ENCODE measurements at places on chromosomes 3 and 15.

GRCh38 chr3:40173227-40173721 is 136.2 kb upstream of the EIF1B start:
- no peak for DNase-seq

GRCh38 chr3:27216955-27217552 is 152.1 kb downstream of the NEK10 start:
- no peak for DNase-seq

DNA sequence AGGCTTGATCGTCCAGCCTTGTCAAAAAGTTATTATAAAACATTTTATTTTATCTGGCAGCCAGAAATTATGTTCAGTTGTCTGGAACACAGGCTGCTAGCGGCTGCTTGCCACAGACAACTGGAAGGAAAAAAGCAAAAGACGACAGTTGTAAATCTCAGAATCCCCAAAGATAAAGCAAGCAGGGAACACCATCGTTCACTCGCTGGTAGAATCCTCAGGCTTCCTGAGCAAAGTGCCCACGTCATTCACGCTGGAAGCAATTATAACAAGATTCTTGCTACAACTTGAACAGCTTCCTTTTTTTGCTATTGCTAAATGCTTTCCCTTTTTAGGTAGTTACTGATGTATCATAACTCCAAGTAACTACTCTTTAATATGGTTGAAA is 33.6 kb downstream of the ADAMTS17 start:
- no peak for DNase-seq

GRCh38 chr15:70636540-70637165 is 126.7 kb downstream of the UACA start:
- no peak for DNase-seq

DNA sequence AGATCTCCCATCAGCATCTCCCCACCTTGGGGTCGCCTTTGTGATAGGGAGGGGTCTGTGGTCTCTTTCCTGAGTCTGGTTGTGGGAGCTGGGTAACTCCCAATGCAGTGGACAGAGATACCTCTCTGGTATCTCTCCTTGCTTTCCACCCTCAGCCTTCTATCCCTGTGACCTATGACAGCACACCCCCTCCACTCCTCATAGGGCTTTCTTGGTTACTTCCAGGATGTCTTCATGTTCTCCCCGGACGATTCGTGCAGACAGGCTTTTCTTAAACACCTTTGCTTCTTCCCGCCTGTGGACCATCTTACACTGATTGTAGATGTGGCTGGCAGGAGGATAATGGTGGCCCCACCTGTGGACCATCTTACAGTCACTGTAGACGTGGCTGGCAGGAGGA is 14.2 kb upstream of the NRROS start:
- no peak for DNase-seq
